ENCODE measurements at places on chromosomes 12 and 14.

DNA sequence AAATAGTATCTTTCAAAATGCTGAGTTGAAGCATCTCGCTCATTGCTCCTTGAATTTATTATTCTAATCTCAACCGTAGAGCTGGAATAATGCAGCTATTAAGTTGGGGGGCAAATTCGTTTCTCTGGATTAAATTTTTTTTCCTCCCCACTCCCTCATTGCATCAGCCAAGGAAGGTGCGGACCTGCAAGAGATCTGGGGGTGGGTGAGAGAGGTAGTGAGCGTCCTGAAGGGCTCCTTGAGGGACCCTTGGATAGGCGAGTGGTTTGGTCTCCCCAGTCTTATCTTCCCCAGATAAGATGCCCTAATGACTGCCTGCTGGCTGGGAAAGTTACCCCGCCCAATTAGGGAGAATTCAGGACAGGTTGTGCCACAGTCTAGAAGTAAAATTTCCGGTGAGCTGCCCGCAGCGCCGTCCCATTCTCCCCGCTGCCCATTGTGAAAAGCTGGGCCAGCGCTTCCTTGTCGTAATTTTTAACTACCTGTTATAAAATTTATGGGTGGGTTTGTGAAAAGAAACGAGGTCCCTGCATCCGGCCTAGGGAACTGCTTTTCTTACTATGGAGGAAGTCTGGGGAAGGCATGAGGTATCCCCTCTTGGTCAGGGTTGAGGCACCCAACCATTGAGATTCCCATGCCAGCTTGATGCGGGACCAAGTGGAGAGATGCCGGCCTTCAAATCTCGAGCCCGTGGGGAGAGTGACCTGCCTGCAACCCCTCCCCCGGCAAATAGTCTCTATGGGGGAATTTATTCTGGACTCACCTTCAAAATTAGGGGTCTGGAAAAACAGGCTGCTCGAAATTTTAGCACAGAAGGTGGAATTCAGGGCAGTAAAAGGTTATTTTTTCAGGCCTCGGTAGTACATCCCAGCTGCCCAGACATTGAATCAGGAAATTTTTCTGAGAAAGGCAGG lies 6.5 kb downstream of the HOXC8 start:
- no peak for DNase-seq

- DNase-seq, result no peak
Observed at GRCh38 chr12:46915836-46916235, 90.0 kb upstream of the SLC38A4 start.

GRCh38 chr14:64123241-64123822 lies 170.8 kb downstream of the ESR2 start:
- no peak for DNase-seq

DNA sequence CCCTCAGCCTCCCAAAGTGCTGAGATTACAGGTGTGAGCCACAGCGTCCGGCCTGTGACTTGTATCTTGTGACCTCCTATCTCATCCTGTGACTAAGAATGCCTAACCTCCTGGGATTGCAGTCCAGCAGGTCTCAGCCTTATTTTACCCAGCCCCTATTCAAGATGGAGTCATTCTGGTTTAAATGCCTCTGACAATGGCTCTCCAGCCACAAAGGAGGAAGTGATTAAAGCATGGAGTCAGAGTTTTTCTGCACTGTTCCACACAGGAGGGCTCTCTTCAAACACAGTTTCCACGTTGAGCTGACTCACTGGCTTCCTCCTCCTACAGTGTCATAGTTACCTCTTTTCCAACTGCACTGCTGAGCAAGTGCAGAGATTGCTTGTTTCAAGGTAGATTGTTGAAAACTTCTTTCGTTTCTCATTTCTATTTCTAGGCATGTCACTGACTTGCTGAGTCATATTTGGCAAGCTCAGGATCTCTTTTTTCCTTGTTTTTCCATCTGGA lies 383.8 kb downstream of the PCNX1 start:
- DNase-seq, result no peak

- no peak for DNase-seq
Observed at GRCh38 chr14:50037852-50038251, 78.5 kb downstream of the VCPKMT start.

DNA sequence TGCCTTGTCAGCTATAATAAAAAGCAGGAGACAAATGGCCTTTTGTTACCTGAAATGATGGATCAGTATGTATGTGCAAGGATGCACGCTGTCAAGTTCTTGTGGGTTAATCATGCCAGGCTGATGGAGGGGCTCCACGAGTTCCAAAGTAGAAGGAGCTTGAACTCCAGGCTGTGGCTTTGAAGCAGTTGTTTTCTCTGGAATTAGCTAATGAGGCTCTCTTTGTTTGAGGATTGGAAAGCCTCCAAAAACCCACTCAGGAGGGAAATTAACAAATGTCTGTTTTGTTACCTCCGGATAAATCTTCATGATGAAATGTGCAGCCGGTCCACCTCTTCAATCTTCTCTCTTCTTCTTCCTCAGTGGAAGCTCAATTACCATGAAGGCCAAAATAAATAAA lies 605.5 kb downstream of the DIO2 start:
- no peak for DNase-seq

DNA sequence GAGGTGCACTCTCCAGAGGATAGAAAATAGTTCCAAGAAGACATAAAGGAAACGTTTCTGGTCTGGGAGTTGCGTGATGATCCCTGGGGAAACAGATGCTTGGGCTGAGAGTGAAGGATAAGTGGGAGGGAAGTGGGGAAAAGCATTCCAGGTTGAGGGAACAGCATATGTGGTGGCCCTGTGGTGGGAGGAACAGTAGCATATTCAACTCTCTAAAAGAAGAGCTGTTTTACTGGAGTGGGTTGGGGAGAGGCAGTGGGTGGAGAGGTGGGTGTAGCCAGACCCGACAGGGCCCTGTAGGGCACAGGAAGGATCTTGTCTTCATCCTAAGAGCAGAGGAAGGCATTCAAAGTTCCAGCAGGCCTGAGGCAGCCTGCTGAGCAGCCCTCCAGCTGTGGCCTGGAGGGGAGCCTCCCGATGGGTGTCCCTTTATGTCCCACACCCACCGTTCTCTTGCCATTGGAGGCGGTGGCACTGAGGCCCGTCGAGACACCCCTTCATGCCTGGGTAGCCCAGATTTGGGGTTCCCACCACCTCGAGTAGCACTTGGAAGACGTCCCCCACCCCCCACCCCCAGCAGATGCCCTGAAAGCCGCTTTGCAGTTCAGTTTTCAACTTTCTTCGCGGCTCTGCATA lies 310.5 kb upstream of the FKBP4 start:
- no peak for DNase-seq

- no peak for DNase-seq
Observed at GRCh38 chr14:90661866-90662265, 154.4 kb downstream of the TTC7B start.

DNA sequence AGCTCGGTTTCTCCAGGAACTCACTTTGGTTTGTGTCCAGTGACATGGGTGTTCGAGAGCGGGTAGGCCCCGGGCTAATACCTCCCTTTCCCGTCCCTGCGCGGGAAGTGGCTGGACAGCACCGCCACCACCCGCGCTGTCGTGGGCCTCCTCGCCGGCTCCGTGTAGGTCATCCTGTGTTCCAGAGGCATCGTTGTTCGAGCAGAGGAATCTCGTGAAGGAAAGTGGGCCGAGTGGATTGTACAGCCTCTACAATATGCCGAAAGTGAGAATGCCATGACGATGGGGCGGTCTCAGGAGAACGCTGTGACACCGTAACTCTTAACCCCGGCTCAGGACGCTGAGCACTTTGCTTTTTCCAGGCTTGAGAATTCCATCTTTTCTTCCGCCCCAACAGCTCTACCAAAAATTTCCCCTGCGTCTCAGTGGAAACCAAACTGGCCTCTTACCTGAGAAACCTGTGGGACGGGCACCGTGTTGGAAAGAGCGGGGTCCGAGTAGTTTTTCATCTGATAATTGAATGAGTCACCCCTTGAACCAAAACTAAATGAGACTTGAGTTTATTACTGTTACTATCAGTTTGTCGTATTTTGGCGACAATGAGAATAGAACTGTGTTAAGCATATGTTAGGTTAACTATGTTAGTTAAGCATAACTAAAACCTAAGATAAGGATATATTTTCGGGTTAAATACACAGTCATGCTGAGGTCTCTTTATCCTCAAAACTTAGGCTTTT lies 510 bp downstream of the EIF2S1 start:
- DNase-seq, result no peak

- DNase-seq, result no peak
Observed at GRCh38 chr12:45089411-45090075, 38.6 kb upstream of the DBX2 start.

DNA sequence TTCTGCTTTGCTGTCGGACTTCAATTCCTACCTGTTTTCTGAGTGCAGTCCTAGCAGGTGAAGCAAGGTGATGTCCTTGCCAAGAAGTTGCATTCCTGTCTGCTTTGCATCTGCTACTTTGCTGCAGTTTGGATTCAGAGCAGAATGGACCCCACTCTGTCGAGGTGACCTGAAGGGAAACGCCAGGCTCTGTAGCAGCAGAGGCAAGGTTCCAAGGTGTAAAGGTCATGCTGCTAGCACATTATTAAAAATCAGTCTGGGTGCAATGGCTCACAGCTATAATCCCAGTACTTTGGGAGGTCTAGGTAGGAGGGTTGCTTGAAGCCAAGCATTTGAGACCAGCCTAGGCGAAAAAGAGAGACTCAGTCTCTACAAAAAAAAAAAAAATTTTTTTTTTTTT lies 17.3 kb upstream of the ALDH2 start:
- DNase-seq, result no peak

- DNase-seq, result no peak
Observed at GRCh38 chr12:69240631-69240995, 1.2 kb downstream of the CPSF6 start.

DNA sequence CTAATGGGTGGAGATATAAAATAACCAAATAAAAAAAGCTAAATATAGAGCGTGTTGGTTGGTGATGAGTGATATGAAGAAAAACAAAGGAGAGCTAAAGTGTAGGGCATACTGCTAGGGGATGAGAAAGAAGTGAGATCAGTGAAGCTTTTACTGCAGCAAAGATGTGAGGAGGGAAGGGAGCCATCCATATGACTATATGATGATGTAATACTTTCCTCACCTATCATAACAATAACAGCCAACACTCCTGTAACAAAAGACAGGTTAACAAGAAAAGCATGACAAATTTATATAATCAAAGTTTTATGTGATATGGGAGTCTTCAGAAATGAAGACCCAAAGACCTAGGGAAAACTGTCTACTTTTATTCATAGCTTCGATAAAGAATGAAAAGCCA lies 57.4 kb upstream of the LRFN5 start:
- DNase-seq, result no peak

GRCh38 chr12:18313306-18313705 lies 52.0 kb downstream of the PIK3C2G start:
- no peak for DNase-seq

DNA sequence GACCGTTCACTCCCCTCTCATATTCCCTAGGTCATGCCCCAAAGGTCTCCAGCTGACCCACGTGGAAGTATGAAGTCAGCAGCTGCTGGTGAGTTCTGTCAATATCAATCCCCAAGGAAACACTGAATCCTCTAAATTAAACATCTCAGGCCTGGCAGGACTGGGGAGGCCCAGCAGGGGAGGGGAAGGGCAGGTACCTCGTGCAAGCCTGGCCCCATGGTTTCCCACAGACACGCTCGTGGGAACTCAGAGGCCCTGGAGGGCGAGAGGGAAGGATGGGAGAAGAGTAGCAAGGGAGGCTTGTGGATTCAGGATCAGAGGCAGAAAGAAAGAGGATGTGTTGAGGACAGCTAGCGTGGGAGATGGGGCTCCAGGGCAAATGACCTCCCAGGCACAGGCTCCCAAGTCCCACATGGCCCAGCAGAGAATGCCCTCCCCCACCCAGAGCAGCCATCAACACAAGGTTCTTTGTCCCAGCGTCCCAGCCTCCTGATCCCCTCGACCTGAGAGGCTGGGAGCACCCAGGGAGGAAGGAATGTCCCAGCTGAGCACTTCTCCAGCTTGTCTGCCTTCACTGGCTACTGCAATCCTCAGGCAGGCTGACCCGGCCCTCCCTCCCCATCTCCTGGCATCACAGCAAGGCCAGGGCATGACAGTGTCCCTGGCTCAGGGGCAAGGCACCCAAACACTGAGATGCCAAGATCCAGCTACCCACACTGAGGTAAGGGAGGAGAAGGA lies 20.1 kb upstream of the RPLP0 start:
- DNase-seq, result no peak

- no peak for DNase-seq
Observed at GRCh38 chr12:126860210-126860609, 1406.8 kb upstream of the TMEM132C start.

- no peak for DNase-seq
Observed at GRCh38 chr12:59839514-59839913, 243.7 kb downstream of the SLC16A7 start.

DNA sequence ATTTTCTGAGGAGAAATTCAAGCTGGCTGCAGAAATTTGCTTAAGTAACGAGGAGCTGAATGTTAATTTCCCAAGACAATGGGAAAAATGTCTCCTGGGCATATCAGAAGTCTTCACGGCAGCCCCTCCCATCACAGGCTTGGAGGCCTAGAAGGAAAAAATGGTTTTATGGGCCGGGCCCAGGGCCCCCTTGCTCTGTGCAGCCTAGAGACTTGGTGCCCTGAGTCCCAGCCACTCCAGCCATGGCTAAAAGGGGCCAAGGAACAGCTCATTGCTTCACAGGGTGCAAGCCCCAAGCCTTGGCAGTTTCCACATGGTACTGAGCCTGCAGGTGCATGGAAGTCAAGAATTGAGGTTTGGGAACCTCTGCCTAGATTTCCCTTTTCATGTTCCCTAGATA lies 24.3 kb upstream of the HSP90AA1 start:
- no peak for DNase-seq

DNA sequence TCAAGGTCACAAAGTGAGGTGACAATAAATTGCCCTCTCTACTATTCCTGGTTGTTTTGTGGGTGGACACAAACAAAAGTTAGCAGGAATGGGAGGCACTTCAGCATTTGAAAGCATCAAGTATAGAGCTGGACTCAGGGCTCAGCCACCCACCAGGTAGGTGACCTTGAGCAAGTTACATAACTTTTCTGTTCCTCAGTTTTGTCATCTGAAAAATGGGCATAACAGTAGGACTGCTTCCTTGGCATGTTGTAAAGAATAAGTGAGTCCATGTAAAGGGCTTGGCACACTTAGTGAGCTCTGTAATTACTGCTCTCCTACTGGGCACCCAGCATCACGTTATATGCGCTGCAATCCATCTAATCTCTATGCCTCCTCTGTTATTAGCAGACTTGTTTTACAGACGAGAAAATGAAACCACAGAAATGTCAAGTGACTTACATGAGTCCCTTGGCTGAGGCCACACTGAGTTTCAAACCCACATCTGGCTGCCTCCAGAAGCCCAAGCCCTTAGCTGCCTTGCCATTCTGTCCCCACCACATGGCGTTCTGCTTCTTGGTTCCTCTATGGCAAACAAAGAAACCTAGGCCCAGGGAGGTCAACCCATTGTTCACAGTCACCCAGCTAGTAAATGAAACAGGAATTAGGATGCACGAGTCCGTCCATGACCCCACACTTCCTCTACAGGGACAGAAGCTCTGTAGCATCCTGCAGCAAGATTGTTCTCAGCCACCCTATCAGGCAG lies 63.2 kb upstream of the SLC24A4 start:
- DNase-seq, result no peak

DNA sequence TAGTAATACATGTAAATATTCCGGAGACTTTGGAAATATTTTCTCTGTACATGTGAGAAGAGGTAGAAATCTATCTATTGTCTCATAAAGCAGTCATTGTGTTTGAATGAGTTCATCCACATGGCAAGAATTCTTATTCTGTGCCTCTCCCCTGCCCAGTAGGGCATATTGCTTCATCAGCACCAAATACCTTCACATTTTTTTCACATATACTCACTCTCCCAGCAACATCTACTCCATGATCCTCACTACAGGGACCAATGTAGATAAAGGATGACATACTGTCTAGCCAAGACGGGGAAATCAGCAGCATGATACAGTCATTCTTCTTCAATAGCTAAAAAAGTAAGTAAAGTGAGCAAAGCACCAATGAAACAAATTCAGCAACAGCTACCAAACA lies 1.3 kb upstream of the TAS2R14 start:
- DNase-seq, result no peak

- DNase-seq, result no peak
Observed at GRCh38 chr14:21913759-21914158, 240.1 kb upstream of the OR4E1 start.
